Fibroblast of skin of back (primary cell): ENCODE measurements at places on chromosomes 1 and 21.

GRCh38 chr1:233936842-233937241, 32.4 kb downstream of the SLC35F3 start:
- DNase-seq = no peak

GRCh38 chr1:48194801-48195200, 27.7 kb upstream of the SLC5A9 start:
- no peak for DNase-seq

DNA sequence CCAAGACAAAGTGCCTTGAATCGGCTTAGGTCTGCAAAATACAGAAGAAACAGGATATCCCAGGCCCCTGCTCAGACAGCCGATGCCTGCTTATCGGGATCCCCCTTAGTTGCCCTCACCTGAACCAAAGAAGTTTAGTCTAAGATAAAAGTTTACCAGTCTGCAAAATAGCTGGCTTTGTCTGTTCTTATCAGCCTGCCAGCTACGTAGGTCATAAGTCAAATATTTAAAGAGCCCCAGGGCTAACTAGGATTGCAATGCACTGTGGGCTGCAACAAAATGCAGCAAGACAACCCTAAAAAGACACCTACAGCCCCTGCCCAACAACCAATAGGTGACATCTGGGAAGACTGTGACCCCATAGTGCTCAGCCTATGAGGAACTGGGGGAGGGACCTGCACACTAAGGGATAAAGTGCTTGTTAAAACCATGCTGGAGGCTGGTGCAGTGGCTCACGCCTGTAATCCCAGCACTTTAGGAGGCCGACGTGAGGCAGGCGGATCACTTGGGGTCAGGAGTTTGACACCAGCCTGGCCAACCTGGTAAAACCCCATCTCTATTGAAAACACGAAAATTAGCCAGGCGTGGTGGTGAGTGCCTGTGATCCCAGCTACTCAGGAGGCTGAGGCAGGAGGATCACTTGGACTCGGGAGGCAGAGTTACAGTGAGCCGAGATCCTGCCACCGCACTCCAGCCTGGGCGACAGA, 27.4 kb downstream of the LRRC3 start:
- DNase-seq = no peak

DNA sequence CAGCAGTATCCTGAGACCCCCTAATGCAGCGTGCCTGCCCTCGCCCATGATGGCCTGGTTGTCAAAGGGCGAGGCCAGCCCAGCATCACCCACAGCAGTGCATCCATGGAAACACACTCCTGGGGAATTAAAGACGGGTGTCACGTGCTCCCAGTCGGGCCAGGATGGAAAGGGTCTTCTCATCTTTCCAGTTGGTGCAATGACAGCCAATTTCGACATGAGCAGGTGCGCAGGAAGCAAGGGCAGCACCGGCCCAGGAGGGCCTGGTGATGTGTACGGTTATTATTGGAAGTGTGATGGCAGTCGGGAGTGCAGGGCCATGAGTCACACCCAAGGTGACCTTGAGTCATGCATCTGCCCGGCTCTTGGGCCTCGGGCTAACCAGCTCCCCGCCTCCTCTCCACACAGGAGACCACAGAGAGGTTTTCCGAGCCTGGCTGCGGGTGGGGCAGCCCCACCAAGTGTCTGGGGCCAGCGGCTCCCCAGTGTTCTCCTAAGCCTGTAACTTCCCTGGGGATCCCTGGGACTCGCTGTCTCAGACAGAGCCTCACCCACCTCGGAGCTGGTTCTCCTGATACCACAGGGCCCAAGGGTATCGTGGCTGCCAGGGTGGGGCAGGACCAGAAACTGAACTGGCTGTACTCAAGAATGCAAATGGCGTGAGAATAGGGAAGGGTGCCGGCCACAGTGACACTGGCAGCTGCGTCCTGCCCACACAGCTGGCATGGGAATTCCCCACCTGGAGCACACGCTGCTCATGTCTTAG, 119.8 kb downstream of the SIK1 start:
- DNase-seq = peak; percentile 49

GRCh38 chr1:155250246-155250632, 5.0 kb downstream of the ENTREP3 start:
- DNase-seq = no peak

GRCh38 chr1:94142022-94142421, 21.1 kb upstream of the ABCA4 start:
- DNase-seq = peak; percentile 64

- DNase-seq = peak; percentile 26
These were observed 140.1 kb downstream of the TGFBR3 start for GRCh38 chr1:91745640-91746373.

GRCh38 chr1:16387201-16388188, 20.5 kb downstream of the SZRD1 start:
- no peak for DNase-seq

- no peak for DNase-seq
These were observed 57.8 kb downstream of the POU2F1 start for GRCh38 chr1:167278497-167278896.

GRCh38 chr21:25887646-25888306, 153.0 kb downstream of the GABPA start:
- DNase-seq = no peak

DNA sequence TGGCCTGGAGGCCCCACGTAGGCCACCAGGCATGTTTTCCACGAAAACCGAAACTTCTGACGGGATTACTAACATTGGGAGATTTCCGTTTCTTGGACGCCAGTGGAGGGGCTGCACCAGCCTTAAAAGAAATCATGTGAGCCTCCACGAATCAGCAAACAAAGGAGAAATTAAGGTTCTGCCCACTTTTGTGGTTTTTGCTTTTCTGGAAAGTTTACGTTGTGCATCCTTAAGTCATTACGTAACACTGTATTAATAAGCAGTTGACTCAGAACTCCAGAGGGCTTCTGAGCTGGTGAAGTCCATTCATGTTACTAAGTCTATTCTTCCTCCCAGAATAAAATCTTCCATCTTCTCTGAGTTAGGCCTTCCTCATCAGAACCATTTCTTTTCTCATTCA, 168.5 kb downstream of the PSMG1 start:
- peak; percentile 95 for DNase-seq

GRCh38 chr1:67110352-67110751, 24.4 kb downstream of the C1orf141 start:
- DNase-seq = no peak

GRCh38 chr1:65247419-65248359, 61.7 kb upstream of the DNAJC6 start:
- peak; percentile 99 for DNase-seq

- peak; percentile 62 for DNase-seq
These were observed 50.2 kb upstream of the DNAH14 start for GRCh38 chr1:224879162-224879803.

GRCh38 chr1:171140401-171140800, 44.7 kb upstream of the FMO2 start:
- DNase-seq = no peak

- DNase-seq = peak; percentile 37
These were observed 1.5 kb downstream of the RPS6KA1 start for GRCh38 chr1:26530895-26531598.

- no peak for DNase-seq
These were observed 79.0 kb downstream of the EIF4G3 start for GRCh38 chr1:21097729-21098128.

DNA sequence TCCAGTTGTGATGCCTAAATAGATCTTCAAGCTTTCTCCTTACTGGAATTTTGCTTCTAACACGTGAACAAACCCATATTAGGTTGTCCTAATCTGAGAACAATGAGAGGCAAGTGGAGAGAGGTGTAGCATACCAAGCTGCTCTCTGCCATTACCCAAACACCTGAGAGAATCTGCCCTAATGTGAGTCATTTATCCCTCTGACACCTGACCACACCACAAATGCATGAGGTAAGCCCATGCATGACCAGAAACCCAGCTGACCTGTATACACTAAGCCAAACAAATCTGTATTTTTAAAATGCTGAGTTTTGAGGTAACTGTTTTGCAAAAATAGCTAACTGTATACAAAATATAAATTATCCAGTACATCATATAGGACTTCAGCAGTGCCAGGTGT, 1458.1 kb upstream of the B3GALT2 start:
- no peak for DNase-seq

- DNase-seq = no peak
These were observed 98.3 kb downstream of the COQ8A start for GRCh38 chr1:227038401-227038800.

GRCh38 chr1:230753586-230754251, 6.5 kb downstream of the CAPN9 start:
- peak; percentile 20 for DNase-seq

GRCh38 chr1:23539698-23540266, 8.7 kb upstream of the E2F2 start:
- DNase-seq = peak; percentile 87

GRCh38 chr21:45906859-45907258, 74.7 kb upstream of the COL6A1 start:
- no peak for DNase-seq

DNA sequence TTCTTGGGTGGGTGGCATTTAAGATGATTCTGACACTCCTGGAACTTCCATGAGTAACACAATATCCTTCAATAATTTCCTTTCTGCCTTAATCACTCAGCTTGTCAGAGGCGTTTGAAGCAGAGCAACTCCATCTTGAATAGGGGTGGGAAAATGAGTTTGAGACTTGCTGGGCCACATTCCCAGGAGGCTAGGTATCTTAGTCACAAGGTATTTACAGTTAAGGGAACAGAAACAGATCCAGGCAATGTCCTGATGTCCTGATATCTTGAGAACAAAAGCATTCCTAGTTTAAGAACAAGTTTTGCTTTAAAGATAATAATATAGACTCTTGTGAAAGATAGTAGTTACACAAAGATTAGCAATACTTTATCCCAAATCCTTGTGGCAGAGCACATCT, 76.6 kb upstream of the KIAA0040 start:
- no peak for DNase-seq

DNA sequence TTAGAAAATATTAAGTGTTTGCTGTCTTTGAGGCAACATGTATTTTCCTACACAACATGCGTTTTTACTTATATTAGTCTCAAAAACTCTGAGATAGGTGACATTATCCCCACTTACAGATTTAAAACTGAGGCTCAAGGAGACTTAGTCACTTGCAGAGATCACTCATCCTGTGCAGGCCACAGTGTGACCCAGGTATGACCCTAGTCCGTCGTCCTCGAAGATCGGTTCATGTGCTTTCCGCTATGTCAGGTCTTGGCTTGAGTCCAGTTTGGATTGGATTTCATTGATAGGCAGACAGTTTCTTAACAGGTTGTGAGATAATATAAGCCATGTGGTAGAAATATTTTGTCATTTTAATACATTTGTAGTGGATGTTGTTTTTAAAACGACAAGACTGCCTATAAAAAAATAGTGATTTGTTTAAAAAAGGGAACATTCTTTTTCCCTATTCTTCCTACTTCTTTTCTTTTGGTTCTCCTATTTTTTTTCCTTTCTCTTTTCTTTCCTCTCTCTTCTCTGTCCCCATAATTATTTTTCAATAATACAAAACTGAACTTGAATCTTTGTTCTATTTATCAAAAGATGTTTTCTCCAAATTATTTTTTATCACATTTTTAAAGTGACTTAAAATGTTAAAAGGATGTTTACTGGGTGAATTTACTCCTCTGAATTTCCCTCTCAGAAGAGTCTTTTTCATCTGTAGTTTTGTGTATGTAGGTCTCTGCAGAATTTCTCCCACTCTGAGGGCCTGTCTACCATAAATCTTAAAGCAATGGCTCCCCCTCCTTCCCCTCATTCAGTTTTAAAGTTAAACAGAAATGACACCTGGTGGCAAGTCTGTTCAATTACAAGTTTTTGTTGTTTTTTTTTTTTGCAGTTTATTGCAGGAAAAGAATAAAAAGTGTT, 81.8 kb downstream of the PHTF1 start:
- DNase-seq = peak; percentile 57

DNA sequence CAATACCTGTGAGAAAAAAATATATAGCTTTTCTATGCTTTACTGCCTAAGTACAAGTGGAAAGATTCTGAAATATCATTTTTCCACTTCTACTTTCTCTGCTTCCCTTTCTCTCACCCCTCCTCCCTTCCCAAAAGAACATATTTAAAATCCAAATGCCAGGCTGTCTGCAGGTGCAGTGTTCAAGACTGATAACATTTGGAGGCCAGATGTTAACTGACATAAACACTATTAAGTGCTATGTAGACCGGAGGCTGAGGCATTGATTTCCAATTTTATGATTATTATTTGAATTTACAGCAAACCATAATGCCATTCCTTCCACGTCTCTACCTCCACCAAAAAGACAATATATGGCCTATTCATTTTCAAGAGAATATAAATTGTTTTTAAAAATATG, 296.9 kb upstream of the SGIP1 start:
- no peak for DNase-seq

- no peak for DNase-seq
These were observed 461.9 kb downstream of the LRRIQ3 start for GRCh38 chr1:73736125-73736524.

DNA sequence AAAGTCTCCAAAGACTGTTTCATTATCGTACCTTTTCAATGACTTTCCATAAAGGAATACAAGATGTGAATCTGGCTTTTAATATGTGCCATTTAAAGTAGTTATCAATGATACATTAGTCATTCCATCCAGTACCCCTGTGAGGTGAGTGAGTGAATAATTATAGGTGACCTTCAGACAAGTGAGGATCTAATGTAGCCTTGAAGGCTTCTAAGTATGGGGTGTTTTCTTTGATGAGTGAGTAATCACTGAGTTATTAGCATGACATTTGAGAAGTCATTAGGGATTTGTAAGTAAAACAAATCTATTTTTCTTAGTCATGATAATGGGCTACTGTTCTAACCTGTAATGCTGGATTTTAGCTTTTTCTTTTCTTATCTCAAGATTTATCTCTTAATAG, 831.4 kb downstream of the ADGRL2 start:
- peak; percentile 28 for DNase-seq

DNA sequence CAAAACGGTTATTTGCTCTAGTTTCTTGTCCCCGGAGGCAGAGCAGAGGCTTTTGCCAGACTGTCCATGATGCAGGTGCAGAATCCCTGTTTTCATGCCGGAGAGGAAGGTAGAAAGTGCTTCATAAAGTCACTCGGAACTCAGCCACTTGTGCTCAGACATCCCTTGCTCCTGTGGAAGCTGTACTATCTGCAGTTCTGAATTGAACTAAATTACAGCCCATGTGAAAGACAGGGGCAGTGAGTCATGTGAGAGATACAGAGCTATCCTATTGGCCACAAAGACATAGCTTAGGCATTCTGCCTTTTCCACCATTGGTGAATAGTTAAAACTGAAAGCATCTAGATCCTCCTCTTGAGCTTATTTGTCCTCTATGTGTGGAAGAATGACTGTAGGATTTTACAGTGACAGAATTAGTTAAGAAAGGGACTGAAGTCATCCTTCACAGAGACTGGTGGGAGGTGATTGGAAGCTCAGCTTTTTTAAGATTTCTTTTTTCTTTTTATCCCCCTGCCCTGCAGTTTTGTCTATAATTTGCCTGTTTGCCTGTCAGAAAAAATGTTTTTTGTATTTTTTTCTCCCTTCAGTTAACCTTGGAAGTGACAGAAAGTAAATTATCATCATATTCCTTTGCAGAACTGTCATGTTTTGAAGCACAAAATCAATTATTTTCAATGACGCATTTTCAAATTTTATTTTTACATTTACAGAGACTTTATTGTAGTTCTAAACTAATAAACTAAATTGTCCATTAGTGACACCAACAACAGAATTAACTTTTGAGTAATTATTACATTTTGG, 298.6 kb downstream of the PTPRC start:
- DNase-seq = peak; percentile 97
